NT2/D1 (cell line): ENCODE measurements at places on chromosomes 12 and 14.
A peak's percentile ranks its signal among the peaks of the same experiment; 100 is the strongest.

GRCh38 chr12:88381466-88381865 is 198.8 kb downstream of the KITLG start:
- DNase-seq: no peak

GRCh38 chr12:98182821-98183220 is 332.6 kb upstream of the TMPO start:
- DNase-seq: peak; percentile 46

- DNase-seq: no peak
Measured at GRCh38 chr14:91997492-91997891, 42.4 kb downstream of the TRIP11 start.

DNA sequence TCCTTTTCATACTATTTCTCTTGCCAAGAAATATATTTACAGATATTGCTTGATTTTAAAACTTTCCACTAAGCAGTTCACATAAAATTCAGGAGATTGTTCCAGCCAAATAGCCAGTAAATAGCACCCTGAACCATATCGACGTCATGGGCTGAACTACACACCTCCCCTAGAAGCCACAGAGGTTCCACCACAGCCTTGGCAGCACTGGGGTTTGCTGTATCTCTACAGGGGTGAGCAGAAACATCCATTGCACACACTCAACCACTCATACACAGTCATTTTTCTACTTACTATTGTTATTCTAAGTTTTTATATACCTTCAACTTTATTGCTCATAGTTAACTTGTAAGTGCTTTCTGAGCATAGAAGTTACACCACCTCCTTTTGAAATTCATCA is 8.1 kb upstream of the EIF2S3B start:
- no peak for DNase-seq

- DNase-seq: peak; percentile 77
Measured at GRCh38 chr12:106254724-106255123, 6.9 kb upstream of the CKAP4 start.

- no peak for DNase-seq
Measured at GRCh38 chr12:28824849-28825248, 324.2 kb upstream of the FAR2 start.

- no peak for DNase-seq
Measured at GRCh38 chr14:103549361-103550311, 12.8 kb downstream of the BAG5 start.

DNA sequence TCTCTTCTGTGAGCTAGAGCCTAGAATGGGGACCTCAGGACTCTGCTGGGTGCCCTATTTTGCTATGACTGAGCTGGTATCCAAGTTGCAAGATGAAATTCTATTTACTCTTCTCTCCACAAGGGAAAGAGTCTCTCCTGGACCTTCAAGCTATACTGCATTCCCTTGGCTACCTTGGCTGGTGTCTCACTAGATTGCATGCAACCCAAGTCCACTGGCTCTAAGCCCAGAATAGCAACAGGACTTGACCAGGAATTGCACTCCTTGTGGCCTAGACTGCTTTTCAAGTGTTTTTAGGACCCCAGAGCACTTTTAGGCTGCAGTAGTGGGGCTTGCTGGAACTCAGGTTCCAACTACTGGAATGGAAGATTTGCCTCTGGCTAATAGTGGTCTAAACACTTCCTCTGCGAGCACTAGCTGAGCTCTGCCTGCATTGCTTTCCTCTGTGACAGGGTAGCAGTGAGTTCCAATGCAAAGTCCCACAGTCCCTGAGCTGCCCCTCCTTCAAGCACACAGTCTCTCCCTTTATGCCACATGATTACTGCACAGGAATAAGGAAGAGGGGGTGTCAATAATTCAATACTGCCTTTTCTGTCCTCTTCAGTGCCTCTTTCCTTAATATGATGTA is 1009.1 kb upstream of the FLRT2 start:
- no peak for DNase-seq

DNA sequence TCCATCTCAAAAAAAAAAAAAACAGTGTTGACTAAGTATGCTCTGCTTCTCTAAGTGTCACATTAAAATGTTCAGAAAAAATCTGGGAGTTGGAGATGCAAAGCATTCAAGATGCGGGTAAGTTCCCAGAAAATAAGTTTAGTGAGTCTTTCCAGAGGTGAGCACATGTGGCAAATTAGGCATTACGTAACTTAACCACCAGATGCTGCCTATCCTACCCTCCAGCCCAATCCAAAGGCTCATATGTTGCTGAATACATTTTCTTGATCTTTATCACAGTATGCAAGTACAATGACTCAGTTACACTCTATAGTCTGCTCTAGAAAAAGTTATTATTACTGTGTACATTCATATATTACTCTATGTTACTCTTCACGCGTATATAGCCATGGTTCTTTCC is 3.6 kb downstream of the SLC2A14 start:
- no peak for DNase-seq

- DNase-seq: no peak
Measured at GRCh38 chr14:58557242-58557641, 80.5 kb upstream of the DACT1 start.

DNA sequence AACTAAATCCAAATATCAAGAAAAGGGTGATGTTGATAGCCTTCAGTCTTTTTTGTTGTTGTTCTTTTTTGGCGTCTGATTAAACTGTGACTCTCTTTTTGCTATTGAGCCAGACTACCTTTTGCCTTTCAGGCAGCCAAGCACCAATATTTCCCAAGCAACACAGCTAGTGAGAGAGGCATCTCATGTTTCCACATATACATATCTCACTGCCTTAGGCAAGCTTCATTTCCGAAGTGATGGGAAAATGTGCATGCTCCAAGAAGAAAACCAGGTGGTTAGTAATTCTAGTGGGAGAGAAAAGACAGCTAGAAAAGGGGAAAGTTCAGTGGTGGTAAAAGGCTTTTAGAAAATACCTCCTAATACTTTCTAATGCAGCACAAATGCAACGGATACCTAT is 277.7 kb downstream of the TMTC2 start:
- no peak for DNase-seq

GRCh38 chr12:109127533-109128242 is 11.3 kb downstream of the ACACB start:
- no peak for DNase-seq

DNA sequence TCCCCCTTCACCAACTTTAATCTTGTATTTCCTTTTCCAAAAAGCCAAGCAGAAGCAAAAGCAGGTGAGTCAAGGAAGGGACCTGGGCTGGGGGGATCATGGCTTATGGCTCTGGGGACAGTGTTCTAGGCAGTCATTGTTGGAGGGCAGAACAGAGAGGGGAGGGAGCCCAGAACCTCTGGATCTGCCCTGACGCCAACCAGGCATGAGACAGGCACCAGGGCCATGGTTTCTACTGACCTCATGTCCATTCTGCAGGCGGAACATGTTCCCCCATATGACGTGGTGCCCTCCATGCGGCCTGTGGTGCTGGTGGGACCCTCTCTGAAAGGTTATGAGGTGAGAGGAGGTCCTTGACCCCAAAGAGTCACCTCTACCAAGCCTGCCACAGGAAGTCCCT is 6.6 kb downstream of the CACNB3 start:
- DNase-seq: no peak

GRCh38 chr14:45112896-45113781 is 21.1 kb downstream of the FKBP3 start:
- DNase-seq: no peak

DNA sequence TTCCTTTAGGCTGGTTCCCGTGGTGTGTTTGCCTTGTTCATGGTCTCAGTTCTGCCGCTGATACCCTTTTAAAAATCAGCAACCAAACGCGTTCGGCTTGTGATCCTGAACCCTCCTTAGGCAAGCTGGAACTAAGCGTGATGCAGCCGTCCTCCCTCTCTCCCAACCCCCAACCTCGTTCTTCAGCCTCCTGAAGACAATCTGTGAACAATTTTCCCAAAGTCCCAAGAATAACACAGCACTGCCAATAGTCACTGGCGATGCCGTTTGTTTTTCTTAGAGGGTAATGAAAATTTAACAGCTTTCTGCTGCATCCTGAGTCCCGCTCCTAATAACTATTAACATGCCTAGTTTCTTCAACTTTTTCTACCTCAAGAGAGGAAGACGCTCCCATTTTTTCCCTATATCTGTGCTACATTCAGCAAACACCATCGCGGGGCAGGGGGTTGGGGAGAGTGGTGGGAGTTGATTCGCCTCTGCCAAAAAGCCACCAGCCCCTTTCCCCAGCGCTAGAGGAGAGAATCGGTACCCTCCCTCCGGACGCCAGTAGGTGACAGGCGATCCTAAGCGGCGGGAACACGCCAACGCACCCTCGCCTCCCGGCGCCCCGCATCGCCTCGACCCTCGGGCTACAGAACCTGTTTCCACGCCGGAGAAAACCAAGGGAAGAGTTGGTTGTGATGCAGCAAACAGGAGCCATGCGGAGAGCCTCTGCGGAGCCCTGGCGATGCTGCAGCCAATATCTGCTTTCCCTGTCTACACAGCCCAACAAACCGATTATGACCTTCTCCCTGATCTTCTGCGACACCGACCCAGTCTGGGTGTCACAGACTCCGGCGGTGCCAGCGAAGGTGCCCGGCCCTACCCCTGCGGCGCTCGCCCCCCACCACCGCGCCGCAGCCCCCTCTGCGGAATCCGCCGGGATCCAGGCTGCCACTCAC is 752 bp downstream of the PRICKLE1 start:
- peak; percentile 30 for DNase-seq
